AG04449 (cell line): ENCODE measurements at places on chromosomes 5 and 9.

DNA sequence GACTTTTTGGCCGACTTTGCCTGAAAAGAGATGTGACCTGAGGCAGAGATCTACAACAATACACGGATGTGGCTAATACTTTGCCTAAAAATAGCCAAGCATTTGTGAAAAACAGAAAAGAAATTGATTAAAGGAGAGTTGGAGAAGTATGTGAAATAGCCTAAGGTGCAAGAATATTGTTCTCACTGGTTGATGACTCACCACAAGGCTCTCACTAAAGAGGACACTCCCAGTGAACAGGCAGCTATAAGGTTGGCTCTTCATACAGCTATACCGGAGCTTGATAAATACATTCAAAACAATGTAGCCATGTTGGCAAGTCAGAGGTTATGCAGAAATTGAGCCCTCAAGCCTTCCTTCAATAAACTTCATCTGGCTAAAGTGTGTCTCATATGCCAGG is 317.2 kb upstream of the GRAMD2B start:
- no peak for DNase-seq

GRCh38 chr5:135559354-135559753 is 19.4 kb downstream of the CXCL14 start:
- DNase-seq: no peak

DNA sequence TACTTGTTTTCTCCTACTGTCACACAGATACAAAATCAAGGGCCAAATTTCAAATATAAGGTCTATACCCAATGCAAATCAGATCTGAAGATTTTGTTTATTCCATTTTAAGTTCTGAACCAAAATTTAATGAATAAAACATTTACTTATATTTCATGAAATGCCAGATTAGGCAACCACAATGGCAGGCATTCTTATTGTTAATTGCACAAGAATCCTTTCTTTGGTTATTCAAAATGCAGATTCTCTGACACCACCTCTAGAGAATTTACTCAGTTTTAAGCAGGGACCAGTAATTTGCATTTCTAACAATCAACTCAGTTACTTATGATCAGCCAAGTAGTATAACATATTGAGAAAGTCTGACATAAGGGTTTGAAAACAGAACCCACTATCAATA is 972.4 kb upstream of the ACO1 start:
- DNase-seq: no peak

DNA sequence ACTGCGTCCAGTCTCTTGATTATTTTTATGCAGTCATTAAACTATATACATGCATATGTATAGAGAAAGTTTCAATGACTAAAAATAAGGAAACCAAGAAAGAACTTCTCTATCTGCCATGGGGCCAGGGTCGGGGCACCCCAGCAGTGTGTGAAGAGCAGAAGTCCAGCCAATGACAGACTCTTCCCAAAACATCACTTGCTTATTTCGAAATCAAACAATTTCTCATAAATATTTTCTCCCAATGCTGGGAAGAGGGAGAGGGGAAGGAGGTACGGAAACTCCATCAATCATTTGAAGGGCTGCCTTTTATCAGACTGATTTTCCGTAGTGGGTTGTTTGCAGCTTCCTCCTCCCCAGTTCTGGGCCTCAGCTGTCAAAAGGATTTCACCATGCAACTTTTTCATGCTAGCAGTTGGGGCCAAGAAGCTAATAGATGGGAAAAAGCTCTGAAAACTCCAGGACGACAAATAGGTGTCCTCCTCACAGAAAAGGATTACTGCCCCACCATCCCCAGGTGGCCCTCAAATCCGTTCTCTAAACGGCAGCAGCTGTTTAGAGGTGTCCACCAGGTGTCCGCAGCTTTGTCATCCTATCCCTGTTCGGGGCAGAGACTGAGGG is 617 bp upstream of the FPGS start:
- no peak for DNase-seq

DNA sequence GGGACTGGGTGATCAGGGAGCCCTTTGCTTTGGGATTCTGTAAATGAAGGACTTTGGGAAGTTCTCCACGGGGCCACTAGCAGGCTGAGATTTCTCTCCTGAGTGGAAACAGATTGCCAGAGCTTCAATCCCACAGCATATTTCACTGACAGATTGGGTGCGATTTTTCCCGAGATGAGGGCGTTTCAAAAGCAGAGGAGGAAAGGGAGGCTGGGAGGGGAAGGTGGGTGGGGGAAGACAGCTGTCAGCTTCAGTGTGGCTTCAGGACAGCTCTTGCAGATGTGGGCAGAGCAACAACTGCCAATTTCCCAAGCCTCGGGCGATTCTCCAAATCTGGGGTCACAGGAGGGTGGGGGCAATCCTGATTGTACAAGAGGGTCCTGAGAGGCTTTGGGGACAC is 258.5 kb upstream of the ADRA1B start:
- no peak for DNase-seq

DNA sequence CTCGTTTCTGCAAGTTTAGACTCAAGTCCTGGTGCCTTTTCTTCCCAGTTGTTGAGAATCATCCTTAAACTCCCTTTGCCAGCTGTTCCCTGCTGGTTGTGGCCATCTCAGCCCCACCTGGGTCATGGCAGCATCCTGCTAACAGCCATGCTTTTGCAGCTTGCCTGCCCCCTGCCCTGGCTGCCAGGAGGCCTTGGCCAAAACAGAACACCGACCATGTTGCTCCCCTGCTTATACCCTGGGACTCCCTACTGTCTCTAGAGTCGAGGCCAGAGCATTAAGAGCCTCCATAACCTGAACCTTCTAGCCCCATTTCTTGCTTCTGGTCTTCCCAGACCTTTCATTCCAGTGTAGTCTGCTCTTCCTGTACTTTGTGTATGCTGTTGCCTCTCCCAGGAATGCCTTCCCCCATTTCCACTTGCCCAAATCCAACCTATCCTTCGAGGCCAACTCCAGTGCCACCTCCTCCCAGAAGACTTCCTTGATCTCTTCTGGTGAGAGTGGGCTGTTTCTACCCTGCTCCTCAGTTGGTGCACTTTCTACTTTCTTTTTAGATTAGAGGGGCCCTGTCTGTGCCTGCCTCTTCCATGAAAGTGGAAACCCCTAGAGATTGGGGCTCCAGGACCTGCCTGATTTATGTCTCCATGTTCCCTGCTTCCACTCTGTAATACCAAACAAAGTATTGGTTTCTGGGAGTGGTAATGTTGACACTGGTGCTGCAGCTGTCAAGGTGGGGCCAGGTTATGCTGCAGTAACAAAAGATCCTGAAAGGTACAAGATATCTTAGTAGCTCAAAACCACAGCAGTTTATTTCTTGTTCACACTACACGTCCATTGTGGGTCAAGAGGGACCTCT is 88.2 kb downstream of the AMBP start:
- DNase-seq: no peak

DNA sequence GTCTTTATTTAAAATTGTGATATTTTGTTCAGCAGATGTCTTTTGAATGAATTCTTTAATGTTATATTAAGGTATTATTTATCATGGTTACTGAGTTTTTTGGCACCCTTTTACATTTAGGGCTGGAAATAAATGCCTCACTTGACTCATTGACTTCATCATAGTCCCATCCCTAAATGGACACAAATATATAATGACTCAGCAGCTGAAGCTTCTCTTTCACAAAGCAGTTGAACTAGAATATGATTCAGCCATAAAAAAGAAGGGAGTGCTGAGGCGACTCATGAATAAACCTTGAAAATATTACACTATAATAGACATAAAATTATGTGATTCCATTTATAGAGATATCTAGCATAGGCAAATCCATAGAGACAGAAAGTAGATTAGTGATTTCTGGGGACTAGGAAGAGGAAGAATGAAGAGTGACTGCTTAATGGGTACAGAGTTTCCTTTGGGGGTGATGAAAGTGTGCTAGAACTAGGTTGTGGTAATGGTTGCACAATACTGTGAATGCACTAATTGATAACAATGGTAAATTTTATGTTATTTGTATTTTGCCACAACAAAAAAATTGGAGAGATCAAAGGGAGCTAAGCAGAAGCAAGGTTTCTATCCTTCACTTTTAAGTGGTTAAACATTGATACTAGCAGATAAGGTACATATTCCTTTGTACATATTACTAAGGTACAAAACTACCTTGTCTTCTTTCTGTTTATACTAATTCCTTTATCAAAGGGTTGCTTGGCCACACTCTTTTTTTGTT is 449.6 kb downstream of the NTRK2 start:
- DNase-seq: no peak
